ENCODE measurements at places on chromosomes 7 and 10.

- DNase-seq, result peak; percentile 98
Observed at GRCh38 chr7:100673302-100673941, at the start of gene GNB2. Gene GNB2 (plus strand): TSS chr7:100673740. CDS start chr7:100676266, 2,526 bp downstream.

DNA sequence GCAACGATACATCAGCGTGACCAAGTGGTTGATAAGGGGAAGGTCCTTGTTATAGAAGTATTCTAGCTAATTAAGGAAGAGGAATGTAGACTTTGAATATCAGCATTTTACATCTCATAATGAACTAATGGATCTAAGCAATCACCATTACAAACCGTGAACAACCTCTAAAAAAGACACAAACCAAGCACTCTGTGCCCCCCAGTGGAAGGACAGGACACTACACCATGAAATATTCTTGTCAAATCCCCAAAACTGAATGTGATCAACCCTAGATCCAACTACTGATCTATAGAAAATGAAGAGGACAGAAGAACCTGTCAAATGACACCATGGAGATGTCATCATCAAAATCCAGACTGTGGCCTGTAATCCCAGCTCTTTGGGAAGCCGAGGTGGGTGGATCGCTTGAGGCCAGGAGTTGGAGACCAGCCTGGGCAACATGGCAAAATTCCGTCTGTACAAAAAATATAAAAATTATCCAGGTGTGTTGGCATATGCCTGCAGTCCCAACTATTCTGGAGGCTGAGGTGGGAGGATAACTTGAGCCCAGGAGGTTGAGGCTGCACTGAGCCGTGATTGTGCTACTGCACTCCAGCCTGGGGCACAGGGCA lies 111.3 kb upstream of the CARD11 start:
- DNase-seq, result no peak

GRCh38 chr10:117819304-117819703 lies 227.4 kb downstream of the RAB11FIP2 start:
- DNase-seq, result no peak

- DNase-seq, result no peak
Observed at GRCh38 chr7:36894190-36894589, 169.9 kb upstream of the AOAH start.

- DNase-seq, result no peak
Observed at GRCh38 chr10:106310596-106310995, 853.9 kb downstream of the SORCS1 start.

DNA sequence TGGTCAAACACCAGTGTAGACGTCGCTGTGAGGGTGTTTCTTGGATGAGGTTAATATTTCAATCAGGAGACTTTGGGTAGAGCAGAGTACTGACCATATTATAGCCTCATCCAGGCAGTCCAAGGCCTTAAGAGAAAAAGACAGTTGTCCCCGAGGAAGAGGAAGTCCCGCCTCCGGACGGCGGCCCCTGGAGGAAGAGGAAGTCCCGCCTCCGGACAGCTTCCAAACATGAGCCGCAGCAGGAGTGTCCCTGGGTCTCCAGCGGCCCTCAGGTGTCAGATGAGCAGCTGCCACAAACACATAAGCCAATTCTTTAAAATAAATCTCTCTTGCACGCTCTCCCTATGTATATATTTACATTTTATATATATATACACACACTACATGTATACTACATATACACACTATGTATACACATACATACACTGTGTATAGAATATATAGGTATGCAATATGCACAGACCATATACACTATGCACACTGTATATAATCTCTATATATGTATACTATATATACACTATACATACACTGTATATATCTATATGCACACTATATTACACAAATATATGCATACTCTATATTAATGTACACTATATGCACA lies 37.5 kb downstream of the PWWP2B start:
- no peak for DNase-seq

DNA sequence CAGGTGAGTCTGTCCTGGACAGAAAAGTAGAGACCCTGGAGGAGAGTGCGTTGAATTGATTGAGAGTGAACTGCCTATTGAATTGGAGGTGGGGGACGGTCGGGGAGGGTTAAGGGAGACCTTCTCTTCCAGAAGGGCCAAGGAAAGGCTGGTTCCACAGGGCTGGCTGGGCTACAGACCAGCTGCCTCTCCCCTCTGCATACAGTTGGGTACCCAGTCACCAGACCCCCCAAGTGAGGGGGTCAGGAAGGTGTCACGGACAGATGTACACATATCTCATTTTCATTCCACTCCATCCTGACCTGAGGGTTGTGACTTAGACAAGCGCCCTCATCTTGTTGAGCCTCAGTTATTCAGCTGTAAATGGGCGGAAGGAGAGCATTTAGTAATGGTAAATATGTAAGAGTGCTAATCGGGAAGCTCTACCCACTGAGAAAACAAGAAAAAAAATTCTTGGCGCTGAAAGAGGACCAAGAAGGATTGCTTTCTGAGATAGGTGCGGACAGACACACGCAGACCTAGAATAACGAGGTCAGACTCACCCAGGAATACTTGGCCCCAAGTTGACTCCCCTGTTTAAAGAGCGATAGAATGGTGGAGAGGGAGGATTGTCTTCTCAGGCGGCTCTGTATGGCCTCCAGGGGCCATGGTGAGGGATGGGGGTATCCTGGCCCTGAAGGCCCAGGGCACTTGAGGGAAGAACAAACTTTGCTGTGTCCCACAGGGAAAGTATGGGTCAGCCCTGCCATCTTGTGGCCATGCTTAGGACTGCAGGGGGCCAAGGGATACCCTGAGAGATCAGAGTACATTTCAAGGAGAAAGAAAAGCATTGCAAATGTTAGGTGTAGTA lies 7.2 kb upstream of the MBL2 start:
- peak; percentile 20 for DNase-seq

GRCh38 chr7:44400033-44400511 lies 74.7 kb upstream of the CAMK2B start:
- DNase-seq, result no peak

All from astrocyte (in vitro differentiated cells and primary cell).